Activated naive CD4-positive, alpha-beta T cell treated with anti-CD3 and anti-CD28 coated beads, Interleukin-2, amount 50 U/mL, for 72 hours (primary cell): ENCODE measurements at places on chromosomes 5 and 9.

DNA sequence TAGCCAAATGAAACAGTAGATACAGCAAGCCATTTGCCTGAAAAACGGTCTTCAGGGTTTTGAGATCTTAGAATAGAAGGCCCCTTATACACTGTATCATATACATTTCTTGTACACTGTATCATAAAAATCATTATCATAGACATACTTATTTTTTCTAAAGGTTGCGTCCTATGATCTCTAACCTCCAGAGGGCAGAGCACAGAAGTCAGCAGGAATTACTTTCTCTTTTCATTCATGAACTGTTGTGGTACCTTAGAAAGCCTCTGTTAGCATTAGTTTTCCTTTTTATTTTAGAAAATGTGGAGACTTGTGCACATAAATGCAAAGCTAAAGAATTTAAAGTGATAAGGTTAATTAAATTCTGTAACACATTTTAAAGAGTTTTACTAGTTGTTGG lies 115.4 kb downstream of the OXCT1 start:
- DNase-seq = no peak

GRCh38 chr5:77499973-77500372 lies 7.9 kb upstream of the WDR41 start:
- DNase-seq = no peak

DNA sequence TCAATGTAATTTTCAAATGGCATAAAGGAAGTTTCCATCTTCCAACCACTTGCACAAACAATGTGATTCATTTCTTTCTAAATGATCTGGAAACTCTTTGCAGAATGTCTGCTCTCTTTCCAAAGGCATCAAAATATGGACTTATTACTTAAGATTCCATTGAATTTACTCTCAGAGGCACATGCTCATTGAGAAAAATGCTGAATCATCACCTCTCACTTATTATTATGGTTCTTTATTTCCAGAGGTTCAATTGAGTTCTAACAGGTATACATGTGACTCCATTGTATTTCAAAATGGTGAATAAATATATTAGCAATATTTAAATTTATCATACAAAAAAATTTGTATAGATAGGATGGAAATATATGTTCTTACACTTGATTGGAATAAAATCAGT lies 1140.6 kb downstream of the EFNA5 start:
- DNase-seq = no peak

DNA sequence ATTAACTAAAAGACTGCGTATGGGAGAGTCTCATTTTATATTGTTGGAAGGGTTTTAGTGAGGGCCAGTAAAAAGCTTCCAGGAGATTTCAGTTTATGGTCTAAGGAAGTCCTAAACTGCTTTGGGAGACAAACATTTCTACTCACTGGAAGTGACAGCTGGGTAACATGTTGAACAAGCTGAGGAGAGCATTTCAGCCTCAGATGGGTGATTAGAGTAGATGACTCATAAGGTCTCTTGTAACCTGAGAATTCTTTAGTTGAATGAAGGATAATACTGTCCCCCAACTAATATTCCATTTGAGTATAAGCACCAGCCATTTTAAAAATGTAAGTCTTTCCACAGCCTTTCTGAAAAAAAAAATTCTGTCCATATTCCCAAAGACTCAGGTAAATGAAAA lies 218.0 kb upstream of the C9orf72 start:
- no peak for DNase-seq
